GM18507 (cell line): ENCODE measurements at places on chromosomes 3 and 15.

DNA sequence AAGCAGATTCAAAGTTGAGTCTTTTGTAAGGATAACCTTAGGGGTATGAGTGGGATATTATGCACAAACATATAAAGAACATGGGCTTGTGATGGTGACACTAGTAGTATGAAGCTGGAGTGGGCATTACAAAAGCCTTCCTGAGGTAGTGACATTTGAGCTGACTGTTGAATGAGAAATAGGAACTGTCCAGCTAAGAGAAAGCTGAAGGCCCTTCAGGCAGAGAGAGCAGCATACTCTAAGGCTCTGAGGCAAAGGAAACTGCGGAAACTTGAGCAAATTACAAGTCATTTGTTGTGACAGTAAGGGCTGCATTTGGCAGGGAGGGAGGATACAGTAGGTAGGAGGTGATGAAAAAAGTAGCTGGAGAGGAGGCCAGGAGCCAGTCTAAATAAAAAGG lies 190.7 kb upstream of the CD96 start:
- no peak for DNase-seq

GRCh38 chr3:177688152-177688551 lies 490.9 kb upstream of the TBL1XR1 start:
- DNase-seq = no peak

GRCh38 chr3:16516695-16517481 lies 3.4 kb upstream of the RFTN1 start:
- DNase-seq = no peak

GRCh38 chr3:160566499-160566898 lies 1.1 kb upstream of the KPNA4 start:
- no peak for DNase-seq

- DNase-seq = no peak
These were observed 43.2 kb downstream of the MAP3K13 start for GRCh38 chr3:185406121-185406620.

- DNase-seq = no peak
These were observed 358.6 kb upstream of the ARHGEF26 start for GRCh38 chr3:153762411-153763235.

DNA sequence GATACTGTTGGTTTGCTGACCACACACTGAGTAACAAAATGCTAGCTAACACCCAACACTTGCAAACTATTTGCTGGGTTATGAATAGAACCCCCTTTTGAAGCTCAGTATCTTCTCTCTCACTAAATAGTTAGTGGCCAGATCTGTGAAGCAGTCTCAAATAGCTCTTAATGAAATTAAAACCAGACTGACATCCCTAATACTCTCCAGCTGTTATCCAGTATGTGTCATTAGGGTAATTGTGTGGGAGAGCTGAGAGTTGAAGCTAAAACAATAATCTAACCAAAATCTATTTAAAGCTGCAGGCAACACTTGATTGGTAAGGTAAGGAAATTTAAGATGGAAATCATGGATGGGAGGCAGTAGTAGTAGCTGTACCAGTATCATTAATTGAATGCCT lies 110.4 kb upstream of the RORA start:
- DNase-seq = no peak

- no peak for DNase-seq
These were observed 193.4 kb upstream of the HES1 start for GRCh38 chr3:193942516-193943055.

- DNase-seq = no peak
These were observed 722 bp downstream of the RBMS3 start for GRCh38 chr3:29281344-29282241.

DNA sequence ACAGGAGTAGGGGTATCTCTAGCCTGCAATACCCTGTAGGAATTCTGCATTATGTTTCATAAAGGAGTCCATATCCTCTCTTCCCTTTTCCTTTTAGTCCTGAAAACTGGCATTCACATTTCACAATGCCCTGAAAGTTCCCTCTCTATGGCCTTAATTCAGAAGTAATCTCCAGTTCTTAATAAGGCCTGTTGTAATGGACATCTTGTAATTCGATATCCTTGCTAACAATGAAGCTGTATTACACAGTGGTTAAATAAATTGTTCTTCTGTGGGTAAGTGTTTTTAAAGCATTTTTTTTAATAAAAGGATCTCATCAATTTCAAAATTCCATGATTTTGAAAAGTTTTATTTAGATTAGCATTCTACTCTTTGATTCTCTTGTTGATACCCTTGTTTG lies 34.3 kb upstream of the NEO1 start:
- no peak for DNase-seq

GRCh38 chr3:43759297-43759782 lies 68.6 kb downstream of the ABHD5 start:
- no peak for DNase-seq

DNA sequence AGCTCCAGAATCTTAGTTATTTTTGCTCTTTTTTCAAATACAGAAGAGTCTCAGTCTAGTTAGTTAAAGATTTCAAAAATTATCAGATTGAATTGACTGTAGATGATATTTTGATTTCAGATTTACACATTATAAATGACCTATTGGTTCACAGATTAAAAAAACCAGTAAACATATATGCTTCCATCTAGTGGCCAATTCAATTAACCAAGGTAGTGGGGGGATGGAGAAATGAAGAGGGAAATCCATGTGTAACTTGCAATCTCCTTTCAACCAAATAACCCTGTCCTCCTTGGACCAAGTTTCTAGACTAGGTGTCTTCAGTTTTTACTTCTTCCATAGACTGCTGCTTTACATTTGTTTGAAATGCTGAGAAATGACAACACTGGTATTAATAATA lies 789.8 kb downstream of the ROBO1 start:
- no peak for DNase-seq

GRCh38 chr3:125651244-125651643 lies 55.9 kb upstream of the OSBPL11 start:
- no peak for DNase-seq

- DNase-seq = no peak
These were observed 72.9 kb downstream of the RPLP1 start for GRCh38 chr15:69525543-69525942.

DNA sequence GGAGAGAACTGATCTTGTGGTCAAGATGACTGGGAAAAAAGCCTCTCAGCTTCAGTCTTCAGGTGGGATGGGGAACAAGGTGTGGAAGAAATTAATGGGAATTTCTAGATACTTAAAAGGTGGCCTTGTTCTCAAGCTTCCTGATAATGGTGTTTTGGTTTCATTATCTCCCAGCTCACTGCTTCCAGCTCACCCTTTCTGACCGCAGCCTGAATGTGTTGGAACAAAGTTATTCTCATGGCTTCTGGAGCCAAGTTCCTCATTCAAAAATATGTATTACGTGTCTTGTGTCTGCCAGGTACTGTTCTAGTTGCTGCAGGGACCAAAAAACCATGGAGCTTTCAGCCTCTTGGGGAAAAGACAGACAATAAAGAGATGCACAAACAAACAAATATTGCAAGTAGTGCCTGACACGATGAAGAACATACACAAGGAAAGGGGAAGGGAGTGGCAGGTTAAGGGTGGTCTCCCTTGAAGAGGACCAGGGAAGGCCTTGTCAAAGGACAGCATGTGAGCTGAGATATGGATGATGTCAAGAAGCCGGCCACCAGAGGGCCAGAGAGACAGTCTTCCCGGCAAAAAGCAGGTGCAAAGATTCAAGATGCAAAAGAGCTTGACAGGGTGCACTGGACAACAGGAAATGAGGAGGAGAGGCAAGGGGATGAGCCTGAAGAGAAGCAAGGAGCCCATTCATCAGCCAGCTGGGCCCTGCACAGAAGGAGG lies 35.5 kb downstream of the ARRDC4 start:
- no peak for DNase-seq

DNA sequence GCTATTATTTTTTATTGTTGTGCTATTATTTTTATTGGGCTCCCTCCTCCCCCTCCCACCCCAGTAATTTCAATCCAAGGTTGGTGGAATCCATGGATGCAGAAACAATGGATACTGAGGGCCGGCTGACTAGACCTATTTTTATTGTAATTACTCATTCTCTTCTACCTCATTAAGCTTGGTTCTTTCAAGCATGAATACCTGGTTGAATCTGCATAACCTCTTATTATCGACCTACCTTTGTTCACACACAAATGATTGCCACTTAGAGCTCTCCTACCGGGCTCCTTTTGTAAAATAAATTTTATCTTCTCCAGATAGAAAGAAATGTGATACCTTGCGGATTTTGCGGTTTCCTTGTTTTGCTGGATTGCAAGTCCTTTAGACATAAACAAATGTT lies 31.6 kb downstream of the BTD start:
- no peak for DNase-seq

- DNase-seq = no peak
These were observed 8.0 kb downstream of the SENP2 start for GRCh38 chr3:185594073-185594472.

DNA sequence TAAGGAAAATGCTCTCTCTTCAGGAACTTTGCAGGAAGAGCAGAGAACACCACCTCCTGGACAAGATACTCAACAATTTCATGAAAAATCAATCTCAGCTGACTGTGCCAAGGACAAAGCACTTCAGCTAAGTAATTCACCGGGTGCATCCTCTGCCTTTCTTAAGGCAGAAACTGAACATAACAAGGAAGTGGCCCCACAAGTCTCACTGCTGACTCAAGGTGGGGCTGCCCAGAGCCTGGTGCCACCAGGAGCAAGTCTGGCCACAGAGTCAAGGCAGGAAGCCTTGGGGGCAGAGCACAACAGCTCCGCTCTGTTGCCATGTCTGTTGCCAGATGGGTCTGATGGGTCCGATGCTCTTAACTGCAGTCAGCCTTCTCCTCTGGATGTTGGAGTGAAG lies 200.5 kb downstream of the AKAP13 start:
- DNase-seq = no peak

- no peak for DNase-seq
These were observed 131.1 kb upstream of the BFSP2 start for GRCh38 chr3:133268726-133269134.

DNA sequence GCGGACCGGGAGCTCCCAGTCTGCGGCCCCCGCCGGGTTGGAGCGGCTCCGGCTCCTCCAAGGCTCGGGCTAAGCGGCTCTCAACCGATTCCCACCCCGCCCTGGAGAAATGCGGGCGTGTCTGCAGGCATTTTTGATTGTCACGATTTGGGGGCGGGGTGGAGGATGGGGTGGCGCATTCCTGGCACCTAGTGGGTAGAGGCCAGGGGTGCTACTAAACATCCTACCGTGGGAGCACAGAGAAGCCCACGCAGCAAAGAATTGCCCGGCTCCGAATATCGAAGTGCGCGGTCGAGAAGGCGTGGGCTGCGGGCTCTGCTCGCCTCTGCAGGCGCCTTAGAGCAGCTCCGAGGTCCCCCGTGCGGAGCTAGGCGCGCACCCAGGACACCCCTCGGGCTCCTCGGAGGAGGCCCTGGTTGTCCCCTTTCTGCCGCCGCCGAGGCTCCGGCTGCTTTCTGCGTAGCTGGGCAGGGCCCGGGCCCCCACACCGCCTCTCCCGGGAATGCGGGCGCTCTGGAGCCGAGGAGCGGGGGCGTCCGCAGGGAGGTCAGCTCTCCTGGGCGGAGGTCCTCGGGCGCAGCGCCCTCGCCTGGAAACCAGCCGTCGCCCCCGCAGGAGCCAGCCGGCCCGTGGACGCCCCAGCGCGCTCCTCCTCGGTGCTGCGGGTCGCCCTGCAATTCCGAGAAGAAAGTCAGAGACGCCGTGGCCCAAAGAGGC lies 16.5 kb upstream of the LAMP3 start:
- DNase-seq = no peak

GRCh38 chr15:66881173-66881905 lies 179.3 kb downstream of the SMAD6 start:
- DNase-seq = no peak
